ENCODE measurements at places on chromosomes 4 and X.
A peak's percentile ranks its signal among the peaks of the same experiment; 100 is the strongest.

DNA sequence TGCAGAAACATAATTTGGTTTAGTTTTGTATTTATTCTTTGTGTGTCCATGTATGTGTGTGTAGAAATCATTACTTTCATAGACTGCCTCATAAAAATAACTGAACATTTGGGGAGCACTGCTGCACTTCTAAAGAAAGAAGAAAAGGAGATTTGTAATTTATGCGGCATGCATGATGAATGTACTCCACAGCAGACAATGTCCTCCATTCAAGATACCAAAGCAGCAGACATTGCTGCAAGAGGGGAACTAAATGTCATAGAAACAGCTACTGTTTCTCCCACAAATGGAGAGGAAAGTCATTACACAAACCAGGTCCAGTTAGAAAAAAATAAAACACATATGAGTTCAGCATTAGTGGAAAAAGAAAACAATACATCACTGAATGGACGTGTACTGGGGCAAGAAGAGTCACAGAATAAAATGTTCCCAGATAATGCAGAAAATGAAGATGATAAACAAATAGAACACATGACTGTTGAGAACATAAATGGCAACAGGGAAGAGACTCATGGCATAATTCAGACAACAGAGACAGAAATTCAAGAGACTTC, 2.6 kb downstream of the DTHD1 start:
- DNase-seq: no peak

GRCh38 chr4:21290562-21290961, 590.3 kb downstream of the PACRGL start:
- DNase-seq: no peak

GRCh38 chr4:35526456-35526855, 717.9 kb downstream of the ARAP2 start:
- DNase-seq: no peak

- DNase-seq: no peak
Measured at GRCh38 chr4:122099896-122100295, 52.2 kb upstream of the BLTP1 start.

DNA sequence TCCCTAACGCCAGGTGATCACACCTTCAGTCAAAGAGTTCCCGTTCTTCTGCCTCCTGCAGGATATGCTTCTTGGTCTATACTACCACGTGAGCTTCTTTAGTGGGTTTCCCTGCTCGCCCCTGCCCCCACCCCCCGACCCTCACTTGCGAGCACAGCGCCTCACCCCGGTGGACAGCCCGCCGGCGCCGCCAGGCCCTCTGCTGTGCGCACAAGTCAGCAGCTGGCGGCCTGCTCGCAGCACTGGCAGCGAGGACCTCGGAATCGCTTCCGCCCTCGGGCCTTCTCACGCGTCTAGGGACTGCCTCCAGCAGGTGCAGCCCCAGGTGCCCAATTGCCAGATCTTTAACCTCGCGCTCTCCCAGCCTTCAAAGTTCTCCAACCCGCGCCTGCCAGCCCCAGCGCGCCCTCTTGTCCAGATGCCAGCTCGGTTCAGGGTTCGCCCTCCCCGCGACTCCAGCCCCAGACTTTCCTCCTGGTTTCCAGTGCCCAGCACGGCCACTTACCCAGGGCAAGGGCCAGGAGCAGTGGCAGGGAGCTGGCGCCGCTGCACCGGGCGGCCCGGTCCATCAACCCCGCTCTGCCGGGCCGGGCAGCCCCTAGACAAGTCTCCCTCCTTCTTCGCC, 454 bp downstream of the BTC start:
- no peak for DNase-seq

- DNase-seq: no peak
Measured at GRCh38 chr4:32985256-32985655, 2265.1 kb downstream of the PCDH7 start.

DNA sequence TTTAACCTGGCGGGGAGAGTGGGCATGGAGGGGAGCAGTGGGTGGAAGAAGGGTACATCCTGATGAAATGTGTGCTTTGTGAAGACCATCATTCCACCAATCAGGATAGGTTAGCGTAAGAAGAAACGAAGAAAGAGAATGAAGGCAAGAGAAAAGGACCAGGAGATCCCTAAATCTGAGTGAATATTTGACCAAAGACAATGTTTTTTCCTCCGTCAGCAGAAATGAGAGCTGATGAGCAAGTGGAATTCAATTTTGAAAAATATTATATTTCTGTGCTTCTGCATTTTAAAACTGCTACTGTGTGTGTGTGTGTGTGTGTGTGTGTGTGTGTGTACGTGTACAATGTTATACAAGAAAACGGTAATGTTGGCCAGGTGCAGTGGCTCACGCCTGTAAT, 58.3 kb upstream of the NOCT start:
- DNase-seq: no peak

DNA sequence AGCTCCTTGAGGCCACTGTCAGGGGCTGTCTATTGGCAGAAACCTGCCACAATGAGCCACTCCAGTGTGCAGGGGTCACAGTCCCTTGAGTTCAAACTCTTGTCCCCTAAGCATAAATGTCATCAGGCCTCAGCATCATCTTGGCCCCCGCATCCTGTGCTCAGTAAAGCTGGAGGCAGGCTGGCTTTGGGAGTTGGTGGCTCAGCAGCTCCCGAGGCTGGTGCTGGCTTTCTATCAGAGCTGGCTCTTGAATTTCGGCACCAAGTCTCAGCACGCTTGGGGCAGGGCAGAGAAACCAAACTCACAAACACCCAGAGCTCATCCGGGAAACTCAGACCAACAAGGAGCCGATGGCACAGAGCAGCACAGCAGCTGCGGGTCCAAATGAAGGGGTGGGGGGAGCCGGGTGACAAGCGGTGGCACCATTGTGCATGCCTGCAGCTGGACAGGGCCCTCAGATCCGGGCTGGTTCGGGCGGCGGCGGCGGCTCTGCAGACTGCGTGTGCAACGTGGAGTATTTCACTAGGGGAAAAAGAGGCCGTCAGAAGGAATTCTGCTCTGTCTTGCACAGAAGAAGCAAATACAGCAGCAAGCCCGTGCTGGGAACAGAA, 75.5 kb downstream of the MTMR1 start:
- no peak for DNase-seq

GRCh38 chr4:113382704-113383103, 333.3 kb downstream of the ANK2 start:
- no peak for DNase-seq

DNA sequence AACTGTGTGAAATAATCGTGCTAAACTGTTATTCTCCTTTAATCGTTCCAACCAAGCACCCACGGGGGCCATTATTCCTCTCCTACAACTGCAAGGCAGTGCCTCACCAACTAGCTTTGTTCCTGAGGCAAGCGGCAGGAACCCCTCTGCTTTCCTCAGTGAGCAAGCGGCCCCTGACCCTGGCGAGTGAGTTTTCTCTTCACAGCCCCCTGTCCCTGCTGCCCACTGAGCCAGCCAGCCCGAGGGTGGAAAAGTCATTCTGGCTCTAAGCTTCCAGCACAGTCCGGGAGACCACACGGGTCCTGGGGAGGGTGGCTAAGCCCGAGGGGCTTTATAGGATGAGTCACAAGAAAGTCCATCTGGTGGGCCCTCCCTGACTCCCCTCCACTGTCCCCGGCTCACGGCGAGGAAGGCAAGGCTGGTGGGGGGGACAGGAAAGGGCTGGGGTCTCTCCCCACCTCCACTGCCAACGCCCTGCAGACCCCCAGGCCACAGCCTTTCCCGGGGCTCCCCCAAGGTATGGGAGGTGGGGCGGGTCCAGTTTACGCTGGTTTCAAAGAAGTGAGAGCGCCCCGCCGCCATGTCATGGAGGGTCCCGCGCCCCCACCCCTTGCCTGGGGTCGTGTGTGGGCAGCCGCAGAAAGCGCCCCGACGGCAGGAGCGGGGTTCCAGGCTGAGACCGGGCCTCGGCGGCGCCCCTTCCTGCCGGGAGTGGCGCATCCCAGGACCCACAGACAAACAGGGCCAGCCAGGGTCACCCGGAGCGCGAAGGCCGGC, 45.0 kb downstream of the CPLX1 start:
- DNase-seq: no peak

- no peak for DNase-seq
Measured at GRCh38 chr4:107640197-107640596, 79.8 kb downstream of the PAPSS1 start.

GRCh38 chr4:1193206-1194009, 21.0 kb upstream of the SPON2 start:
- DNase-seq: no peak

DNA sequence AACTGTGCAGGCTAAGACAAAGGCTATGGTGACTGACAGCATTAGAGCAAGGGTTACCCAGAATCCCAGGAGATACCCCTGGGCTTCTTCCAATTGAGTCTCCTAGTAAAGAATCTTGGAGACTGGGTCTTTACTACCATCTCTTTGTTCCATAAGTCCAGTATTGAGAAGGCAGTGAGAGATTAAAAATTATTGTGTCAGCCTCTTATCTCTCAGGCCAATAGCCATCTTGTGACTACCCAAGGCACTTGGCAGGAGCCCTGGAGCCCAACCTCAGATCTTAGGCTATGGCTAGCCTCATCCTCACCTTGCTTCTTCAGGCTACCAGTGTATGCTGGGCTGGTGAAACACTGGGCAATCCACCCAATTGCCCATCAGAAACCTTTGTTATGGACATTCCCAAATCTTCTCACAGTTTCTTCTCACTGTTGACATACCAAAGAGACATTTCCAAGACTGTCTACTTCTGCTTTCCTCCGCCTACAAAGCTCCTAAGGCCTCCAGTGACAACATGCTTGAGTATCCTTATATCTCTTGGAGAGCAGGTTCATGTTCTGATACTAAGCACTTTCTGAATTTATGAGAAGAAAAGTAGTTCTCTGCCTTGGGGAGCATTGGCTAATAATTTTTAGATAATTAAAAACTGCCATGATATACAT, 76.3 kb upstream of the STIM2 start:
- DNase-seq: no peak

GRCh38 chrX:130999360-130999759, 58.8 kb upstream of the ARHGAP36 start:
- no peak for DNase-seq

DNA sequence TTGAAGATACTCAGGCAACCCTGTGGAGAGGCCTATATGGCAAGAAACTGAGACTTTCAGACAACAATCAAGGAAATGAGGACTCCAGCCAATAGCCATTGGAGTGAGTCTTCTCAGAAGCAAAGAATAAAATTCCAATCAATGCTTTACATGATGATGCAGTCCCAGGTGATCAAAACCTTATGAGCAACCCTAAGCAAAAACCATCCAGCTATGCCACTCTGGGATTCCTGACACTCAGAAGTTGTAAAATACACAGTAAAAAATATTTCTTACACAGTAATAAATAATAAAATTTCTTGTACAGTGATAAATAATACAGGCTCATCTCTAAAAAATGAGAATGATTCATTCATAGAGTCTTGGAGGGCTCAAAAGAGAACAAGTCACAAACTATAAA, 150.6 kb downstream of the IL15 start:
- DNase-seq: no peak

GRCh38 chrX:20378233-20378920, 111.7 kb upstream of the RPS6KA3 start:
- no peak for DNase-seq

DNA sequence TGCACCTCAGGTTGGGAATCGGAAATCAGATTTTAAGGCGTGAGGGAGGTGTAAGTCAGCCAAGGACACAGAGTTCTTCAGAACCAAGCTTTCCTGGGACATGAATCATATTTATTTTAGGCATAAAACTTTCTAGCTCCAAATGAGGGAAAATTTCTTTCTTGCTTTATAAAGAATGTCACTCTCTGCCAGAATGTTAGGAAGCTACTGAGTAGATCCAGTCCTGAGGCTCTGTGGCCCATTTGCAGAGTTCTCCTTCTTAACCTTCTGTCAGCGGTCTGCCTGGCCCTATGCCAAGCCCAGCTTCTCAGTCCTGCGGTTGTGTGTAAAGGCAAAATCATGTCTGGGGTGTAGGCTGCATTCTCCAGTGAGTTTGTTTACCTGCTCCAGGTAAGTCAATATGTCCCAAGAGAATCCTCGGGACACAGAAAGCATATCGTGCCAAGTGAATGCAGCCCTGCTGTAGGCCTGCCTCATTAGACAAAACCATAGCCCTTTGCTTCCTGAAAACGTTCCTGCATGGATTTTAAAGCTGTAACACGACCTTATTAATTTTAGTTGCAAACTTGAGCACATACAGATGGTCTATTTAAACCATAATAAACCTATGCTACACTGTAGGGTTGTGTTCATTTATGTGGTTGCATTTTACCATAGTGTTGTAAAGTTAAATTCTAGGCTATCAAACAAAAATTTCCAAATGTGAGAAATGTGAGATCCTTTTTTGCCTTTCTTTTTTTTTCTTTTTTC, 29.2 kb upstream of the CCNI start:
- DNase-seq: peak; percentile 45

- DNase-seq: no peak
Measured at GRCh38 chr4:3251691-3252479, 2.9 kb downstream of the MSANTD1 start.

GRCh38 chr4:55545151-55545550, 1.6 kb downstream of the CLOCK start:
- no peak for DNase-seq

GRCh38 chrX:67583171-67583570, 39.4 kb downstream of the AR start:
- DNase-seq: no peak

- no peak for DNase-seq
Measured at GRCh38 chrX:50704360-50704759, 109.6 kb downstream of the SHROOM4 start.

GRCh38 chr4:39970671-39971640, 6.8 kb downstream of the PDS5A start:
- no peak for DNase-seq

- no peak for DNase-seq
Measured at GRCh38 chr4:2073808-2074481, 14.8 kb downstream of the NAT8L start.

All from cerebellum (tissue), 4 donors.